ENCODE measurements at places on chromosomes 3 and 15. TPM values are rescaled to one million over a fixed set of nuclear protein-coding genes. Genes with fewer than 3 reads are reported as not detected.

STAC gene
- 1.5 TPM for total RNA-seq

NGLY1 gene
- total RNA-seq, result 37.5 TPM

PLCH1 gene
- 1.1 TPM for total RNA-seq

ZNF385D gene
- total RNA-seq, result 6.2 TPM

ZPLD1 gene
- not detected for total RNA-seq

OR5K2 gene
- not detected for total RNA-seq

GPR149 gene
- total RNA-seq, result not detected

CPNE9 gene
- not detected for total RNA-seq

All from psoas muscle (tissue), 8 donors.